ENCODE measurements at places on chromosomes 7 and 10. TPM values are rescaled to one million over a fixed set of nuclear protein-coding genes. Genes with fewer than 3 reads are reported as not detected.

The FGFBP3 gene
- 2.3 TPM for total RNA-seq

The MOGAT3 gene
- total RNA-seq = not detected

The PTPN20 gene
- 4.5 TPM for total RNA-seq

The AKR1C2 gene
- total RNA-seq = 3,160 TPM

The HOXA9 gene
- 0.73 TPM for total RNA-seq

The NKX2-3 gene
- total RNA-seq = not detected

The SLC16A9 gene
- total RNA-seq = 0.07 TPM

The BTBD16 gene
- total RNA-seq = 0.52 TPM

The FXYD4 gene
- total RNA-seq = not detected

The ZNF853 gene
- 1.9 TPM for total RNA-seq

The VWC2 gene
- not detected for total RNA-seq

The ATE1 gene
- total RNA-seq = 21.7 TPM

The SH2B2 gene
- 3.7 TPM for total RNA-seq

The PTPRZ1 gene
- not detected for total RNA-seq

Data from A549 treated with CpdA at 1 μM for 4 hours (cell line).